ENCODE measurements at places on chromosomes 2 and 18.

DNA sequence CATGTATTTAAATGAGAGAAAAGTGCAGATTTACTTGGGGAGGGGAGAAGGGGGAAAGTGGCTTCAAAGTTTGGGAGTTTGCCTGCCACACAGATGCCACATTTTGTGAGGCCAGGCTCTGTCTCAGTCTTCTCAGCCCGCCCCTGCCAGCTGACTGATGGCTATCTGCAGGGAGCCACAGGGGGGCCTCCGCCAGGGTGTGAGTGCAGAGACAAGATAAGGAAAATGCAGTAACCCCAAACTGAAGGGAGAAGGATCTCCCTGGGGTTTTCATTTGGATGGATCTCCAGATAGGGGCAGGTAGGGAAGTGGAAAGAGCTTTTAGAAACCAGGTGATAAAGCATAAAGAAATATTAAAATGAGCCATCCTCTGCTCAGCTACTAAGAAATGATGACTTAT lies 128.8 kb downstream of the ZNF521 start:
- no peak for DNase-seq

GRCh38 chr2:160906878-160907277 lies 253.3 kb upstream of the TANK start:
- DNase-seq, result no peak

DNA sequence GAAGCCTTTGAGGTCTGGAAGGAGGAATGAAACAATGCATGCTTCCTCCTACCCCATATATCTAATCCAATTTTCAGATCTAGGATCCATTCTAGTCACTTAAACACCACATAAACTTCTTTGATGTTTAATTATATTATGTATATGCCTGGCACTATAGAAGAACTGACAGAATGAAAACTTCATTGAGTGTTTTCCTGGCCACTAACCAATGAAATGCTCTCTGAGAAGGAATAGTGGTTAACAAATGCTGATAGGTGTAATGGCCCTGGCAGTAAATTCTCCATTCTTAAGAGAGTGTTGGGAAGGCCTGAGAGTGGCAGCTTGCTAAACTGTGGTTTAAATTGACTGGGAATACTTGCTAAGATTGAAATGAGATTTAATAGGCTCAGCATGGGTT lies 710.0 kb downstream of the LRRTM4 start:
- no peak for DNase-seq

DNA sequence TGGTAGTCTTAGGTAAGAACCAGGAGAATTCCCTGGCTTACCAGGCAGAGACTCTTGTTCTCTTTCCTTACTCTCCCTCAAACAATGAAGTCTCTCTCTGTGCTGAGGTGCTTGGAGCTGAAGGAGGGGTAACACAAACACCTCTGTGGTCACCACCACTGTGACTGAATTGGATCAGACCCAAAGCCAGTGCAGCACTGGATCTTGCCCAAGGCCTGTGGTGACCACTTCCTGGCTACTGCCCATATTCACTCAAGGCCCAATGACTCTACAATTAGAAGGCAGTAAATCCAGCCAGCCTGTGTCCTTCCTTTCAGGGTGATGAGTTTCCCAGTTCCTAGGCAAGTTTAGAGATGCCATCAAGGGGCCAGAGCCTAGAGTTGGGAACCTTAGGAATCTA lies 706.8 kb downstream of the SLC4A3 start:
- DNase-seq, result no peak

DNA sequence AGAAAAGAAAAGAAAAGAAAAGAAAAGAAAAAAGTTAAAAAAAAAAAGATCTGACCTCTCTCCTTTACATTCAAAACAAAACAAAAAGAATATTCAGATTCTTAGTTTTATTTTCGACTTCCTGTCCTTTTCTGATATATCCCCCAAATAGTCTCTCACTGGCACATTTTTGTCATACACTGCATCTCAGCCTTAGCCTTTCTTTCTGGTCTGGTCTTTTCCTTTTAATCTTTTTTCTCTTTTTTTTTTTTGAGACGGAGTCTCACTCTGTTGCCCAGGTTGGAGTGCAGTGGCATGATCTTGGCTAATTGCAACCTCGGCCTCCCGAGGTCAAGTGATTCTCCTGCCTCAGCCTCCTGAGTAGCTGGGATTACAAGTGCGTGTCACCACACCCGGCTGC lies 1.6 kb upstream of the RIOK3 start:
- DNase-seq, result no peak

DNA sequence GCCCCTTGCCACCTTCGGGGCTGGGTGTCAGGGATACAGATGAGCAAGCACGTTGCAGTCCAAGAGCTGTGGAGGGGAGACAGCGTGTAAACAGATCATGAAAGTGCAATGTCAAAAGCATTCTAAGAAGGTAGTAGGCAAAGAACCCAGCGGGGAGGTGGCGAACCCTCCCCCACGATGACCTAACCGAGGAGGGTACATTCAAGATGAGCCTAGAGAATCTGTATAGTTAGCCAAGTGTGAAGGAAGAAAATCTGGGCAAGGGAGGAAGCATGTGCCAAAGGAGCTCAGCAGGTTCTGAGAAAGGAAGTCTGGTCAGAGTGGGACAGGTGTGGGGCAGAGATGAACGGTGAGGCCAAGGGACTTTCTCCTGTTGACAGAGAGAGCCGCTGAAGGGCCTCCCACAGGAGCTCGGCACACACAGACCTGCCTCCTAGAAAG lies 106.9 kb downstream of the SP3 start:
- no peak for DNase-seq

GRCh38 chr2:31148514-31148913 lies 10.3 kb upstream of the GALNT14 start:
- no peak for DNase-seq

DNA sequence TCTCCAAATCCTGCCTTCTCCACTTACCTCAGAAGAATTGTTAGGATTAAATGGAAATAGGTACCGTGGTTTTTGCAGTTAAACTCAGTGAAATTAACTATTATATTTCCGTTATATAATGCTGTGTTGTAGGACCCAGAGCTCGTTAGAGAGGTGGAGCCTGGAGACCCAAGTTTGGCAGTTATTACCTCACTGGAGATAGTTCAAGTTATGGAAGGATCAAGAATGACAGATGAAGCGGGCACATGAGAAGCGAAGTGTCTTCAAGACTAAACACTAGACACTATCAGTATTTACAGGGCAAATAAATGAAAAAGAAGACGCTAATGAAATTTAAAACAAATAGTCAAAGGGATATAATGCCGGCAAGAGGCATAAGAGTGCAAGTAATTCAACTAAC lies 866 bp downstream of the CWC22 start:
- no peak for DNase-seq

DNA sequence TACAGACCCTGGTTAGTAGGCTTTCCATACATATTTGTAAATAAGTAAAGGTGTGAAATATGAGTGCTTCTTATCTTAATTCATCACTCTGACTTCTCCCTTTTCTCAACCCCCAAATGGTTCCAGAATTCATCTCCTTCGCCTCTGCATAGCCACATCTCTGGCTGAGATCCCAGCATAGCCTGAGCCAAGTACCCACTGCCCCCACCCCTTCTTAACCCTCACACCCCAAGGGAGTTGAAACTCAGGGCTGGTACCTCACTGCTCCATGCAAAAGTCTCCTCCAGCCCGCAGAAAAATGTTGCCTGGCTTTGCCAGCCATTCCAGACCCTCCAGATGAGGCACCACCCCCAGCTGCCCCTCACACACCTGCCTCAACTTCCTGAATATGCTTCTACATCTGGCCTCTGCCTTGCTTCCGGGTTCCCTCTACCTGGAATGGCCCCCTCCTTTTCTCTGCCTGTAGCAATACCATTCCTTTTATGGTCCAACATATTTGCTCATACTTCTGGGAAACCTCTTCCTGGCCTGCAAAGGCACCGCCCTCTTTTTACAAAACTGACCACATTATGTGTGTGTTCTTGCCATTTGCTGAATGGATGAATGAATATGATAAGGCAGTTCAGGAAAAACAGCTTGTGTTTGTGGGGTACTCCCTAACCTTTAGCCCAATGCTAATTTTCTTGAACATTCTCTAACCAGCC lies 112.8 kb downstream of the CELF4 start:
- DNase-seq, result no peak

GRCh38 chr2:72920318-72921087 lies 3.2 kb downstream of the EMX1 start:
- no peak for DNase-seq

DNA sequence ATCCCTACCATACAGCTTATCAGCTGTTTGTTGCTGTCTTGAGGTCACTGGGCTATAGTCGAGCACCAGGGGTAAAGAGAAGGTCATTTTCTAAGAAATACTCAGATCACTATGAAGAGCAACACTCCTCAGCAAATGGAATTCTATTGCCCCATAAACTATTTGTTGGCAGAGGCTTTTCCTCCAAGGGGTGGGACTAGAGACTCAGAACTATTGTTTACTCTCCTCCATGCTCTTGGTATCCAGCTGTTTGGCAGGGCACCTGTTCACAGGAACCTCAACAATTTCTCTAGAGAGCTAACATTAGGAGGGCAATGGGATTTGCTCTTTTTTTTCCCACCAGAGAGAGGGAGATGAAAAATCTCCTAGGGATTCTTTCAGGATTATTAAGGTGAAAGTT lies 249.1 kb upstream of the SPRED2 start:
- no peak for DNase-seq

GRCh38 chr2:21392649-21393048 lies 268.9 kb downstream of the TDRD15 start:
- no peak for DNase-seq

- no peak for DNase-seq
Observed at GRCh38 chr2:106030287-106031268, 163.5 kb downstream of the UXS1 start.

DNA sequence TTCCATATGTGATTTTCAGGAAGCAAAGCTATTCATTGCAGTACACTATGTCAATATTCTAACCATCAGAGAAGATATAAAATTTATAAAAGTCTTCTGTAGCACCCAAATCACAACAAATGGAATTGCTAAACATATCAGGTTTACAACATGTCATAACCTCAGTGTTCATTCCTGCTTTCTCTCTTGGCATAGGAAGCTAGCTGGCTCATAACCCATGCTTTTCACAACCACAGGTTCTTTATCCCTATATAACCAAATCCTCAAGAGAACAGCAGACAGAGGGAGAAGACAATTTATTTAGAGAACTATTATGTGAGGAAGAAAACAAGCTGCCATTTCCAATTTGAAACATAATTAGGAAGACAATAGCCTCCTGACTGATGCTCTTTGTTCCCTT lies 997.0 kb upstream of the ACVR2A start:
- no peak for DNase-seq

DNA sequence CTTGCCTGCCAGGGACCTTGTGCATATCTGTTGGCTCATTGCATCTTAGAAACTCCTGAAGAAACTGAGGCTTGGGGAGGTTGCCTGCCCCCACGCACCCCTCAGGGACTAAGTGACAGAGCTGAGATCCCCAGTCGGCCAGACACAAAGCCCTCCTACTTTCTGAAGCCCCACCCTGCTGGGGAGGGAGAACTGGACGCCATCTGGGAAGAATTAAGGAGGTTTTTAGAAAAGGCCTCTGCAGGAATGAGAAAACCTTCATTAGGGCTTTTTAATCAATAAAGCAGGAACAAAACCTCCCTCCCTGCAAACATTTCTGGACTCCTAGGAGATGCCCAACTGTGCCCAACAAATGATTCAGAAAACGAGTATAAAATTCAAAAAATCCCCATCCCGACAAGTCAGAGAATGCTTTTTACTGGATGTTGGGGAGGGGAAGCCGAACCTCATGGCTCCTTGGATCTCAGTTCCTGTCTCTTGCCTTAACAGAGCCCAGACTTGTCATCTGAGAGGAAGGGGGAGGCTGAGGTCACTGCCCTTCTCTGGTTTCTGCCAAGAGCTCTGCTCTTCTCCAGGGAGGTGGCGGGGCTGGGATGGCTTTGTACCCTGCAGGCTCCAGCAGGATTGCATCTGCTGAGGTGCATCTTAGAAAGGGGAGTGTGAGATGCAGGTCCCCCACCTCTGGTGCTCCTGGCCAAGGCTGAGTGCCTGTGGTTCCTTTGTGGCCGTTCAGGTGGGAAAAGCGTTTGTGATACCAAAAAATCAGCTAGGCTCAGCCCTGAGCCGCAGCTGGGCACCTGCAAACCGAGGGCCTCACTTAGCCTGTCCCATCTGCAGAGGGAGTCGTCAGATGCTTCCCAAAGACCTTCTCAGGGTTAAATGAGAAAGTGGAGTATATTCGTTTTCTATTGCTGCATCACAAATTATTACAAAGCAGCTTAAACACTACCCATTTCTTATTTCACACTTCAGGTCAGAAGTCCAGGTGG lies 142.4 kb downstream of the ZFP36L2 start:
- no peak for DNase-seq

- DNase-seq, result no peak
Observed at GRCh38 chr2:149029307-149029965, 9.1 kb upstream of the LYPD6B start.

- DNase-seq, result no peak
Observed at GRCh38 chr2:70516596-70516995, 37.0 kb downstream of the TGFA start.

- DNase-seq, result no peak
Observed at GRCh38 chr2:199989822-199990221, 34.4 kb downstream of the MAIP1 start.

DNA sequence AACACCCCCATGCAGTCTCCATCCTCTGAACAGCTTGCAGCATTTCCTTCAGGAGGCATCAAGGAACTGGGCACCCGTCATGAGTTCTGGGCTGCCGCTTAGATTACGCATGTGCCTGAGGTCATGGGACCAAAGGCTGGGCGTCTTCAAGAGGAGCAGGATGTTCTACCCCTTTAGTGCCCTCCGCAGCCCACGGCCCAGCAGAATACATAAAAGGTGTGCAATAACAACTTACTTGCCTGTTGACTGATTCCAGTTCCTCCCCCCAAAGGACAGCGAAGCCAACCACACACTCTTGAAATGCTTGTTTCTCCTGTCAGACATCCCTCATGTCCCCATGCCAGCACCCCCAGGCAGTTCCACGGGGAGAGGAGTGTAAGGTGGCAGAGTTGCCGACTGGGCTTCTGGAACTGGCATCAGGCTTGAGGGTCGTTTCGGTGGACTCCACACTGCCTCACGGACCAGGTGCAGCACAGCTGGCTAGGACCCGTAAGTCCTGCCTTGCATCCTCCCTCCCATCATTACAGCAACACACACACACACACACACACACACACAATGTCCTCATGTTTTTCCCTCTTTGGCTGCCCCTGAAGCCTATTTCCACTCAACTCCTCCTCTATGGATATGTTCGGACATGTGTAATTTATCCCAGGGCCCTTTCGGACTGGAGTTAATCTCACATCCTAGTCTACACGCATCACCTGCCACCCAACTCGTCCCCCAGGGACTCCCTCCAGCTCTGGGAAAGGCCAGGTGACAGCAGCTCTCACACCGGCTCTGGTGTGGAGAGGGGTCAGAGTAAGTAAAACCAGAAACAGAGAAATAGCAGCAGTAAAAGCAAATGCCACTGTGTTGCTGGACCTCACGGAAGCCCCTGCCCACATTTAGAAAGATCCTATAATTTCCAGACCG lies 200.7 kb downstream of the BCL11A start:
- no peak for DNase-seq

- DNase-seq, result no peak
Observed at GRCh38 chr18:1965016-1965415, 606.3 kb downstream of the METTL4 start.

DNA sequence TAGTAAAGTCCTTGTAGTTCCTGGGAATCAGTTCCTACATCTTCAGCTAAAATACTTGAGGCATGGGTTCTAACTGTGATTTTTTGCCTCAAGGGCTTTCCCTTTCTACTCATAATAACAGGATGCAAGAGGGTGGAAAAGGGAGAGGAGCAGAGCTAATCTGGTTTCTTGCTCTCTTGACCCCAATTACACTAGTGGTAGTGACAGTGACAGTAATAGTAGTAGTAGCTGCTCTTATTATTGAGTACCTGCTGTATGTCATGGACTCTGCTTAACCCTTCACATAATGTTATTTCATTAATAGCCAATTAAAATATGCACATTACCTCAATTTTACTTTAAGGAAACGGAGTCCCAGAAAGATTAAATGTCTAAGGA lies 214.8 kb upstream of the HNRNPA3 start:
- DNase-seq, result no peak
